ENCODE measurements at places on chromosomes 2 and 18. TPM values are rescaled to one million over a fixed set of nuclear protein-coding genes. Genes with fewer than 3 reads are reported as not detected.

The SCYGR7 gene
- not detected for total RNA-seq

- DNase-seq: no peak
These were observed 89.7 kb upstream of the YWHAQ start for GRCh38 chr2:9720352-9721093.

DNA sequence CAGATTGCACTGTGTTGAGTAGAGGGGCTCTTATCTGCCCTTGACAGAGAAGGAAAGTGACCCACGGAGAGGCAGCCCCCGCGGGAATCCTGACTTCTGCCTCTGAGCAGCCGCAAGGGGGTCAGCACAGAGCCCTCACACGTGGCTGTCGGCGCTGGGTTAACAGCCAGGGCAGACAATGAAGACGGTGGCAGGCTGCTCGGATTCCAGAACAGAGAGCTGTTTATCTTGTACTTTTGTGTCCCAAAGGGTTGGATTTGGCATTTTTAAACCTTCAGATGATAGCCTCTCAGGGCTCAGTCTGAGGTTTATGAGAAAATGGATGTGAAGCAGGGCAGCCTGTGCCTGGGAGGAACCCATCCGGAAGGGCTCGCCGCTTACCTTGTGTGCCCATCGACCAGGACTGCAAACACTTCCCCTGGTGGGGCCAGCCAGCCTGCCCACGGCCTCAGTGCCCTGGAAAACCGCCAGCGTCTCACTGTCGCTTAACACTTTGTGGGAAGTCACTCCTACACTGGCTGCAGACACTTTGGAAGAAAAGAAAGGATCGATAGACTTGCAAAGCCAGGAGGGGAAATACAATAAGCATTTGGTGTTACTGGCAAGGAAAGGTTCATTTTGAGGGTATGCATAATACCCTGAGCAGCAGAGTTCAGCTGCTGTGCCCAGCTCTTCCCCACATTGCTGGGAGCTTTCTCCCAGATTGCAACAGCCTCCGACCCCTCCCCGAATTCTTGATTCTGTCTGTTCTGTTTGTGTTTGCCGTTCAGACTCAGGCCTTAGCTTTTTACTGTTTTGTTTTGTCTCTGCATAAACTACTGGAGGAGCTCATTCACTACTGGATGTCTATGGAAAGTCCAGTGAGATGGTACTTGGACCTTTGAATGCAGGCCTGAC is 325.3 kb upstream of the MYT1L start:
- DNase-seq: no peak

GRCh38 chr2:37711308-37711731 is 39.9 kb upstream of the CDC42EP3 start:
- DNase-seq: no peak

The TANC1 gene
- 62.9 TPM for total RNA-seq

DNA sequence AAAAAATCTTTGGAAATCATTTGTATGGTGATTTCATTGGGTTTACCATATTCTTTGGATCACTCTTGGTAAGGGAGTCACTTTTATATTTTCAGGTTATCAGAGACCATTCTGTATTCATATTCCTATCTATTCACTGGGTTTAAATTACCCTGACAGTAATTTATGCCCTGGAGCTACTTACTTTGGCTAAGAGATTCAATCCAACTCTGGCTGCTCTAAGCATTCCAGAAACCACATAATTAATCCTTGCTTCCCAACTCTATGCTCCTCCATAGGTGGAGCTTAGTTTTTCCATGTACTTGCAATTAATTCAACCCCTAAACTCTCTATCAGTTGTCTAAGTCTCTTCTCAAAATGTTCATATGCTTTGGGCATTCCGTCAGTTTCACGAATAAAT is 336.3 kb downstream of the AGPS start:
- no peak for DNase-seq

The CHST9 gene
- 3.6 TPM for total RNA-seq

The SULT1C2 gene
- 4.1 TPM for total RNA-seq

The SERPINB2 gene
- total RNA-seq: not detected

The MROH2A gene
- 9.3 TPM for total RNA-seq

The EGR4 gene
- not detected for total RNA-seq

DNA sequence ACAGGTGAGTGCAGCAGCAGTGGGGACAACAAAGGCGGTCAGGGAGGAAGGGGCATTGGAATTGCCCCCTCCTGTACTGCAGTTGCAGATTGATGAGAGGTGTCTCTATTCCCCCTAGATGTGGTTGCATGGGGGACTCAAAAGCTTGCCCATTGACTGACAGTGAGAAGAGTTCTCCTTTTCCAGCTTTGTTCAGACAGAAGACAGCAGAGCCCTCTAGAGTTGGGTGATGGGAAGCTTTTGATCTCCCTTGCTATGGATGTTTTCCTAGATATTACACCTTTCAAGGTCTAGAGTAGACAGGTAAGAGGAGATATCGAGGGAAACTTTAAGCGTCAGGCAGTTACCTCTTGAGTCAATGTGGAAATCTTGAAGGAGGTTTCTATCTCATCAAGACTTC is 2.9 kb downstream of the PROKR1 start:
- no peak for DNase-seq
